NCI-H774 (cell line): ENCODE measurements at places on chromosomes 2 and 18.

DNA sequence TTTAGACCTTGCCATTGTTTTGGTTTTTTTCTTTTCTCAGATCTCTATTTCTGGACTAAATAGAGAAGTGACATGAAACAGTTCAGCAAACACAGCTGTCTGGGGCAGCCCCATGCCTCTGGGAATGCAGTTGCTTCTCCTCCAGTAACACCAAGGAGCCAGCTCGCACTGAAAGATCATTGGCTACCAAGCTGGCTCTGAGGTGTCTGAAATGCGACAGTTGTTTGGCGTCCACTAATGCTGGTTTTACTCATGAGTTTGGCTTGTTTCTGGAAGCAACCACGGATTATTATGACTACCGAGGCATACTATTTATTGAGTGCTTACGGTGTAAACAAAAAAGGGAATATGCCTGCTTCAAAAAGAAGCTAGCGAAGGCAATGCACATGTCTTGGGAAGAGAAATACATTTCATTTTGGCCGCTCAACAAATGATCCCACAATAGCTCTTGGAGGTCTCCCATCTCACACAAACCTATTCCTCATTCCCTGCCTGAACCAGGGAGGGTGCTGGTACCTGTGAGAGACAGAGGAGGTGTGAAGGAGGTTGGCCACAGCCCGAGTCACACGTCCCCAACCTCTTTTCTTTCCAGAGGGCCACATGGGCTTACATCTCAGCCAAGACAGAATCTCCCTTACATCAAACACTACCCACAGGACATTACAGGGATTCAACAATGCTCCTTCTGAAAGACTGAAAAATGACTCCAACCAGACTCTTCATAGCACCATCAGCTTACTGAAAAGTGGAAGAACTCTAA lies 37.5 kb upstream of the NEB start:
- DNase-seq: peak; percentile 12

DNA sequence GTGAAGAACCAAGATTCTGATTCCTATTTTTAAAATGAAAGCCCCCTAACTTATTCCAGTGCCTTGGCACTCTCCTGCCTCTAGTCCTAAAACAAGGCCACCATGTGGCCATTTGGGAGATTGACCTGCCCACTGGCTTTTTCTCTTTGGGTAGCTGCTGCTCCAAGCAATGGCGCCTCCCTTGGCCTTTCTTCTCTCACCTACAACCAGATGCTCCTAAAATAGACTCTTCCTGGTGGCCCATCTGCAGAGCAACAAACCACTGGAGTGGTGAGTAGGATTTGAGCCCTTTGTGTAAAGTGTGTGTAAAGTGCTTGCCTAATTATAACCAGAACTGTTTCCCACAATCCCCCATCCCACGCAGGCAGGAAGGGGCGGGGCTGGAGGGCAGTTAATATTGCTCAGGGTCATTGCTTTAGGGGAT lies 114.2 kb downstream of the FHOD3 start:
- DNase-seq: no peak

- DNase-seq: no peak
These were observed 44.9 kb downstream of the TWIST2 start for GRCh38 chr2:238892796-238893195.

DNA sequence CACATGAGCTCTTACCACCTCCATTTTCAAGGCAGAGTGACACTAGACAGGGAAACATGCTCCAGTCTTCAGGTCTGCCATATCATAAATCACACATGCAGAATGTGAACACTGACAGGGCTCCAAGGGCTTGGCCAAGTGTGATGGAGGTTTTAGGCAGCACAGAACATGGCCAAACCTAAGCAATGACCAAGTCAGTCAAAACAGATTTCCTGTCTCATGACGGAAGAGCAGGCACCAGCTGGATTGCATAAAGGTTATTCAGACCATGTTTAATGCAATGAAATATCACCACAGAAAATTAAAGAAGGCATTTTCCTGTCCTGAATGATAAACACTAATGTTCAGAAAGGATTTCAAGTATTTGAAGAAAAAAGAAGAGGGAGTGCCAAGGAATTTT lies 72.5 kb downstream of the SUMO1 start:
- no peak for DNase-seq

GRCh38 chr2:1969701-1970015 lies 225.3 kb upstream of the PXDN start:
- no peak for DNase-seq

DNA sequence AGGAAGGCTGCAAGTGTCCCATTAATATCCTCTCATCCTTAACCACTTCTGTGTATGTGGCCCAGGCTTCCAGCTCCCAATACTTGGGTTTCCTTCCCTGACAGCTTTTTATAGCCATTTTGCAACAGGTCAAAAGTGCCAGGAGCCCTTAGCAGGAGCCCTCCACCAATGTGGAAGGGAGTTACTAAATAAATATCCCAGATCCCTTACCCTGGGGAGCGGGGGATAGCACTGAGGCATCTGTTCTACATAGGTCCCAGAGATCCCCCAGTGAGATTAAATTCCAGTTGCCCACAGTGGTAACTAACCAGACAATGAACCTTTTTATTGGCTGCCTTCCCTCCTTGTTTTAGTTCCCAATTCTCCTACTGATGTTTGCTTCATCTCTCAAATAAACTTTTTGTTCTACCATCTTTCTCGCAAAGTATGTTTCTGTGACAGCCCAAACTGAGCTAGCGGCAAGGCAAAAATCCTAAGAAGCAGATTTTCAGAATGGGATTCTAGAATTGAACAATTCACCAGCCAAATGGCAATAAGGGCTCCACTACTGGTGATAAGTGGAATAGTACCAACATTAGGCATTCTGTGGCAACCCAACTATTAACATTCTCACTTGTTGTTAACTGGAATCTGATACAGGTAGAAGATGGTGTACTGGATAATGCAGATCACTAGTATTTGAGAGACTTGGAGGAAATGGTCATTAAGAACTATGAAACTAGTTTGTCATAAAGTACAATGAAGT lies 83.9 kb upstream of the MAPRE2 start:
- DNase-seq: no peak

DNA sequence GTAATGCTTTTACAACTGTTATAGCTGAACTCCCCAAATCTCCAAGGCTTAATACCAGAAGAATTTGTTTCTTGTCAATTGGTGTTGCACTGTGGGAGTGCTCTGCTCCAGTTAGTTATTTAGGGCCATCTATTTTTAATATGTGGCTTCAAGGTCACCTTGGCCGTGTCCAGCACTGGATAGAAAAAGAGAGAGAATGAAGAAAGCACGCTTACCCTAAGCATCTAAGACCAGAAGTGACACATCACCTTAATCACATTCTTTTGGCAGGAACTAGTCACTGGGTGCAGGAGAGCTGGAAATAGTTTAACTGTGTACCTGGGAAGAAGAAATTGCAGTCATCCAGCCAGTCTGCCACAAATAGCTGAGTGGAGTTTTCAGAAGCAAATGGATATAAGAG lies 78.8 kb downstream of the VWC2L start:
- DNase-seq: no peak

GRCh38 chr18:58429442-58429841 lies 199.4 kb downstream of the ALPK2 start:
- no peak for DNase-seq

- DNase-seq: no peak
These were observed 97.3 kb downstream of the FMNL2 start for GRCh38 chr2:152432206-152432653.

GRCh38 chr2:33275689-33276444 lies 200.6 kb upstream of the RASGRP3 start:
- DNase-seq: no peak

GRCh38 chr18:50268022-50268747 lies 1.9 kb upstream of the CFAP53 start:
- no peak for DNase-seq

DNA sequence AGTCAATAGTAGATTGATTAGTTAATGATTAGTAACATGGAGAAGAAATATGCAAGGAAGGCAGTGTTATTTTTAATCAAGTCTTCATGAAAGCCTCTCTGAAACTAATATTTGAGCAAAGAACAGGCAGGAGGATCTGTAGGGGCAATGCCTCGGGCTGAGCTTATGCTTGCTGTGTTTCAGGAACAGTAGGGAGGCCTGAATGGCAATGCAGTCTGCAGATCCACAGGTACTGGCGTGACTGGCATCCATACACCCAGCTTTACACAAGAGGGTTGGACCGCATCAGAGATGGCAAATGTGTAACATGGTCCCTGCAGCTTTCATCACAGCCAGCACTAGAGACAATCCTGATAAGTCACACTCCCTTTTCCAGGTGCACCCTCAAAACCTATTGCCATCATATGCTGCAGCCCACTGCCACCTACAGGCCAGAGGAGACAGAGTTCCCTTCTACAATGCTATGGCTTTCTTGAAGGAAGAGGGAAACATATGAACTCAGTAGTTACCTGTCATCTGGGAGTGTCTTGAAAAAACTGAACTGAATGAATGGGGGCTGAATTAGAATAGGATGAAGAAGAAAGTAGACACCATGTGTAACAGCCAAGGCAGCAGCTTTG lies 582.4 kb upstream of the RAB6C start:
- DNase-seq: no peak

DNA sequence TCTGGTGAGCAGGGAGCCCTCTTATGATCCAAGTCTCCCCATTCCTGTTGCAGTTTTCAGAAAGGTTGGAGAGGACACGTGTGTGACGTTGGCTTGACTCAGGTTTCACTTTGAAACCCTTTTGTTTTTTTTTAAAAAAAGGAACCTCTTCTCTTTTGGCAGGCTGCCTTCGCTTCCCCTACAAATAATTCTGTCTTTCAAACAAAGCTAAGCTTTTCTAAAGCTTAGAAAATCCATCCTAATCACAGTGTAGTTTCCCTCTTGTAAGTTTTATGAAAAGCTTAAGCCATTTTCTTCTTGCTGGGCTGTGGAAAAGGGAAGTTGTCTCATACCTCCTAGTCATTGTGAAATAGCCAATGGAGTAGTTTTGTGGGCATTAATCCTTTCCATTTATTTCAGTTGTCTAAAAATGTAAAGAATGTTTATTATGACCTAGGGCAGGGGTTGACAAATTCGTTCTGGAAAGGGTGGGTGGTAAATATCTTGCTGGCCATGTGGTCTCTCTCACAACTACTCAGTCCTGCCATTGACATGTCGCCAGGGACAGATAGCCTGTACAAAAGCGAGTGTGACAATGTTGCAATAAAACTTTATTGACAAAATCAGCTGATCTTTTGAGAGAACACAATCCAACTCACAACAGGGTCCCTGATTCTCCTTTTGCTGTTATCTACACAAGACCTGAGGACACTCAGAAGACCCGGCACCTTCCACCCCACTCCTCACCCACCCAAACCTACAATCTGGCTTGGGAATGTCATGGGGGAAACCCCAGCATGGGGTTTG lies 878.8 kb downstream of the RNF144A start:
- peak; percentile 62 for DNase-seq

- DNase-seq: no peak
These were observed 32.8 kb upstream of the PEX13 start for GRCh38 chr2:60984720-60985119.

- no peak for DNase-seq
These were observed 56.3 kb upstream of the ZDBF2 start for GRCh38 chr2:206218156-206218555.

DNA sequence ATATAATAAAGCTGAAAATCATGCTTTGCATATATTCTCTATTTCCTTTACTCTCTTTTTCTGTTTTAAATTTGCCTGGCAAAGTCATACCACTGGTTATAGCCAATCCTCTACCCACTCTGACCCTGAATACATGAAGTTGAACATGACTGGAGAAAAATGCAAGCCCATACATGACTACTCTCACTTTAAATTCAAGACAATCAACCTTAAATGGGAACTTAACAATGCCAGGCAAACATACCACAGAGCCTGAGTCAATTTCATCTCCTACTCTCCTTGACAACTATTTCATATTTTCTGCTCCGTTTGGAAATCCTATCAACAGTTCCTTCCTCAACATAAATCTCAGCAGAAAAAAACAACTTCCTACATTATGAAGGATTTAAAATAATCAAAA lies 22.6 kb downstream of the RAD51AP2 start:
- DNase-seq: no peak

- no peak for DNase-seq
These were observed 26.1 kb downstream of the DIPK1C start for GRCh38 chr18:74430806-74431571.

GRCh38 chr2:23198316-23199114 lies 186.5 kb upstream of the KLHL29 start:
- no peak for DNase-seq

DNA sequence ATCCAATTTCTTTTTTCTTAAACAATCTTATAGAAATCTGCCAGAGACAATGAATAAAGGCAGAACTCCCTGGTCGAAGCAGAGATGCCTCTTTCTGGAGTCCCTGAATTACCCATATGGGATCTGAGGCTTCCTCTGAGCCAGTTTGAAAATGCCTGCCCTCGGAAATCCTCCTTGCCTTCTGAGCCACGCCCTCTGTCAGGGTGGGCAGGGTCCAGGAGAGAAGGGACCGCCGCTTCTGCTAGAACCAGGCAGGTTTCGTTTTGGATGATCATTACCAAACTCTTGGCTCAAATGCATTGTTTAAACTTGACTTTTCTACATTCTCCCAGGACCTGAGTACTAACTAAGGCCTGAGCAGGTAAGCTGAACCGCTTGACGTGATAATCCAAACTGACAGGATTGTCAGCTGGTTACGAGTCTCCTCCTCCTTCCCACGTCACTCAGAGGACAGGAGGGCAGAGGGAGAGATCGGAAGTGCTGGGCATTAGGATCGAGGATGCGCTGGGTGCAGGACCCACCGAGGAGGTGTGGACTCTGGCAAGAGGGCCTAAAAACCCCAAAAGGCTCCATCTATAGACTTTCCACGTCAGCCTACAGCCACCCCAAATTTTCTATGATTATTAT lies 128.4 kb downstream of the KLHL29 start:
- peak; percentile 25 for DNase-seq

- no peak for DNase-seq
These were observed 55.4 kb upstream of the ZNF396 start for GRCh38 chr18:35432565-35433001.

- no peak for DNase-seq
These were observed 172.2 kb upstream of the HAAO start for GRCh38 chr2:42964439-42965083.

GRCh38 chr2:51650769-51651168 lies 618.8 kb upstream of the NRXN1 start:
- no peak for DNase-seq

DNA sequence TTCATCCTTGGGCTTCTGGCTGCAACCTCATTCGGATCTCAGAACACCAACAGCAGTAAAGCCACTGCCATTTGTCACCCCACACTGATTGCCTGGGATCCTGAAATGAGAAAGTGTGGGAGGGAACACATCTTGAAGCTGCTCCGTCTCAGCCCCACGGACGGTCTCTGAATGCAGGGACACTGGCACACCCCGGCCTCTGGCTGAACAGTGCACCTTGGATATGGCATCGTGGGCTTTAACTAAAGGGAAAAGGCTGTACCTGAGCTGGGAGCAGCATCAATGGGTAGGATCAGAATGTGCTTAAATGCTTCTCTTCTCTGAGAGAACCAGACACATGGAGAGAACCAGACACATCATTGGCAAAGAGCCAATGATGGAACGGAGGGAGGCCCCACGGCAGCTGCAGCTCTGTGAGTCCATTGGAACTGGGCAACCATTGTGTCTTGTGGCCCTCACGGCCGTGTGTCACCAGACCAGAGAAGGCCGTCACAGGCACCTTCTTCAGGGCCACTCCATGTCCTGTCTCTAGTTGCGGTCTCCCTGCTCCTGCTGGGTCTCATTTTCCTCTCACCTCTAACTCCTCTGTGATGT lies 193.4 kb upstream of the MYT1L start:
- no peak for DNase-seq

- DNase-seq: no peak
These were observed 16.1 kb downstream of the KCNE4 start for GRCh38 chr2:223068071-223068470.
